ENCODE measurements at places on chromosomes 2 and 18. TPM values are rescaled to one million over a fixed set of nuclear protein-coding genes. Genes with fewer than 3 reads are reported as not detected.

GRCh38 chr18:27005589-27005988 is 140.1 kb upstream of the AQP4 start:
- DNase-seq = no peak

GRCh38 chr18:70705831-70706416 is 417.1 kb downstream of the SOCS6 start:
- DNase-seq = no peak

CEBPZOS gene
- 58.6 TPM for total RNA-seq

CHRNG gene
- not detected for total RNA-seq

Data from ureter (tissue), 1 donor.